C1 segment of cervical spinal cord (tissue), 14 donors: ENCODE measurements at places on chromosomes 16 and 17.

GRCh38 chr16:50425648-50426047 lies 56.9 kb upstream of the BRD7 start:
- DNase-seq: no peak

DNA sequence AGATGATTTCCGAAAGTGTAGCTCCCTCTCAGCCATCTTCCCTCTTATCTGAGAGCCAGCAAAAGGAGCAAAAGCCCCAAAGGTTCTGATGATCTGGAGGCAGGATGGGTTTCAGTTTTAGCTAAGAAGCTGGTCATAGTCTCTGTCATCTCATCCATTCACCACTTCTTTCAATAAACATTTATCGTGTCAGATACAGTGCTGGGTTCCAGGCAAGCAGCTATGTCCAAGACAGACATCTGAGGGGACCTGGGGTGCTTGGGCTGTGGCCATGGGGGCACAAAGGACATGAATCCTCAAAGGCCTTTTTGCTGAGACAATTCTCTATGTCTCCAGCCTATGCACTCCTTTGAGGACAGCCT lies 1.0 kb upstream of the ETV4 start:
- no peak for DNase-seq

DNA sequence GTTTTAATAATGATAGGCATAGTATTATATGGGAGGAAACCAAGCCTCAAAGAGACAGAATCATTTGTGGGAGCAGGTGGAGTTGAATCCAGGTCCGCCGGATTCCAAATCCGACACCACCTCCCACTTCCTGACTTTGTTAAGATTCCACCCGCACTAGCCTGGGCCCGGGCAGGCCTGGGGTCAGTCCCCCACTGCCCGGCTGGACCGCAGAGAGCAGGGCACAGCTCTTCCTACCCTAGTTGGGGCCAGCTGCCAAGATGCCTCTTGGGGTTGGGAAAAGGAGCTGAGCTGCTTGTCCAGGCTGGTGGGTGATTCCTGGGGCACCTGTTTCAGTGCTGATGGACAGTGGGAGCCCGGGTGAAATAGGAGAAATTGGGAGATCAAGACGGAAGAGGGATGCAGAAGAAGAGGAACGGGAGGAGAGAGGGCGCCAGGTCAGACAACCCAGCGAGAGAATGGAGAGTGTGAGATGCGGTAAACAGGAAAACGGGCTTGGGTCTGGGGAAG lies 53.9 kb downstream of the OR1D5 start:
- DNase-seq: no peak

GRCh38 chr16:27973678-27974077 lies 89.8 kb downstream of the GSG1L start:
- DNase-seq: no peak

GRCh38 chr17:50472286-50472685 lies 3.6 kb upstream of the CHAD start:
- DNase-seq: no peak

DNA sequence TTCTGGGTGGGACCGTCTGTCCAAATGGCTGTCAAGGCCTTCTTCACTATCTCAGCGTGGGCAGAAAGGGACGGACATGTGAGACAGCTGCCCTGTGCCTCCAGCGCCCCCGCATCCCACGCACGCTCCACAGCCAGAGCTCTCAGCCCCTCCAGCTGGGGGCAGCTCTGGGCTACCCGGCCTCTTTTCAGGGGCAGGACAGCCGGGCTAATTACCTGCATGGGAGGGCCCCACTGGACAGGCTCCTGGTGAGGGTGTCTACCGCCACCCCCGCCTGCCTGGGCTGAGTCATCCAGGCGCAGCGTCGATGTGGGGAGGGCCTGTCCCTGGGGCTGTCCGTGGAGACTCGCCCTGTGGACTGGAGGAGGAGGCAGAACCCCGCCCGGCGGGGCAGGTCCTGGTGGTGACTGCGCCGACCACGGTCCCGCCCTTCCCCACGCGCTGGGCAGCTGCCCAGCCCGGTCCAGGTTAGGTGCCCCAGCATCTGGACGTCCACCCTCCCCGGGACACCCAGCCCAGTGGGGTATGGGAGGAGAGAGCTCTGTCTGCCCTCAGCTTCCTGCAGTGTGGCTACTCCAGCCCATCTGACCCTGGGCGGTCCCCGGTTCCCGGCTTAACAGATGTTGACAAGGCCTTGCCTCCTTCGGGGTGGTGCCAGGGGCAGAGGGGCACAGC lies 5.9 kb upstream of the METRNL start:
- DNase-seq: no peak

DNA sequence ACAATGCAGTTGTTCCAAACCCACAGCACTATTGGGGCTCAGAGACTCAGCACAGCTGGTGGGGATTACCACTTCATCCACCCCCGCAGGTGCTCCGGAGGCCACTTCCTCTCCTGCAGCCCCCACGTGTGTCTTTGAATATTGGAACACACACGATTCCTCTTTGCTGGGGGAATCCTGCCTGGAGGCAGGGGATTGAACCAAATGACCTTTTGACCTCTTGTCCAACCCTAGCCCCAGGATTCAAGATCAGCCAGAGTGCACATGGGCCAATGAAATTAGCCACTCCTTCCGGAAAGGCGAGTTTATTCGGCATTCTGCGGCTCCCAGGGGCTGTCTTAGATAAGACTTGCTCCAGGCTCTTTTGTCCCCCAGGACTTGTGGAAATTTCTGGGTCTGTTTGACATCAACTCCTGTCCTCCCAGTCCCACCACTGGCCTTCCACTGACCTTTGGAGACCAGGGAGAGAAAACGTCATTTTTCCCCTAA lies 350.2 kb downstream of the FOXL1 start:
- DNase-seq: no peak

GRCh38 chr16:57510016-57510871 lies 24.0 kb upstream of the DOK4 start:
- no peak for DNase-seq

GRCh38 chr16:87074641-87075318 lies 242.4 kb downstream of the C16orf95 start:
- DNase-seq: no peak

DNA sequence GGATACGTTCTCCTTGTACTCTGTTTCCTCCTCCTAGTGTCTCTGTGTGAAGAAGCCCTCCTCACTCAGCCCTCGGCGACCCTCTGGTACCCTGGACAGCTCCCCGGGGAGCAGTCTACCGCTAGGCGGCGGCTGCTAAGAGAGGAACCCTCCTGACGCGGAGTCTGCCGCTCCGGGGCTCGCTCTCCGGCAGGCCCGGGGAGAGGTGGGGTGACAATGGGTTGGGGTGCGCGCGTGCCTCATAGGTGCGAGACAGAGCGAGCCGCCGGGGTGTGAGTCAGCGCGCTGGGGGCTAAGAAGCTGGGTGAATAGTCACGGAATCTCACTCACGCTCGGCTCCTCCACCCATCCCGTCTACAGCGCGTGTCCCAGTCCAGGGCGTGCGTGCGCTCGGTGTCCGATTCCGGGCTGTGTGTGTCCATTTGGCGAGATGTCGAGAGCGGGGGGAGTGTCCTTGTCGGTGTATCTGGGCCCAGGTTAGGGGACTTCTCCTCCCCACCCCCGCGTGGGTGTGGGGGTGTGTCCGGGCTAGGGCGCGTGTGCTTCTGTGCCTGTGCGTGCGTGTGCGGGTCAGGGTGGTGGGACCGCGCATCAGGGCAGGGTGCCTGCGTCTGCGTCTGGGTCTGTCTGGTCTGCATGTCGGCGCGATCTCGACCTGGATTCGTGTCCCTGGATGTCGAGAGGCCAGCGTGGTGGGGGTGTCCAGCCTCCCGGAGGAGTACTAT lies 577 bp upstream of the HS3ST2 start:
- DNase-seq: no peak

GRCh38 chr16:69703638-69704037 lies 22.7 kb downstream of the NQO1 start:
- no peak for DNase-seq

DNA sequence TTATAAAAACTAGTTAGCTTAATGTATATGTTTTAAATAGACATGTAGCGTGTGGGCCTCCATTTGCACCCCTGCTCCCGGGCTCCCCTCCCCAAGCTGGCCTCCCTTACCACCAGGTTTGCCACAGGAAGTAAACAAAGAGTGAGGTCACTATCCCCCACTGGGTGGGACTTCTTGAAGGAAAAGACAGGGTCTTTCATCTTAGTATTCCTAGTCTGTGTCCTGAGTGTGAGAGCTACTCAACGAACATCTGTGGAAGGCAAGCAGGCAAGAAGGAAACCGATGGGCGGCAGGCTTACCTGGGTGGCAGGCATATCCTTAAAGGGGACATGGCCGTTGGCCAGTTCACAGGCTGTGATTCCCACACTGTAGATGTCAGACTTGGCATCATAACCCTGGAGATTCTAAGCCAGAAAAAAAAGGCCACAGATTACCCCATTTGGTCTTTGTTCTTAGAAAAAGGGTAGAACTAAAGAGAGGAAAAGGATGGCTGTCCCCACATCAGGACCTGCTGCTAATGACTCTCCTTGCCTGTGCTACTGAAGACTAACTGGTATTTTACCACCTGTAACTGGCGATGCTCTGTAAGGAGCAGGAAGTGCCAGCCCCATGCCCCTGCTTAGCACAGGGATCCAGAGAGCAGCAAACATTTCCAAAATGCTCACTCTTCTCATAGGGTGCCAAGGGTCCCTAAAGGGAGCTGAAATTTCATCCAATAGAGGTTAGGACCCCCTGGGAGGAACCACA lies 6.6 kb upstream of the LIMD2 start:
- DNase-seq: no peak

GRCh38 chr17:45752246-45752645 lies 31.9 kb upstream of the CRHR1 start:
- DNase-seq: no peak

GRCh38 chr17:68352041-68352440 lies 60.7 kb downstream of the ARSG start:
- no peak for DNase-seq

DNA sequence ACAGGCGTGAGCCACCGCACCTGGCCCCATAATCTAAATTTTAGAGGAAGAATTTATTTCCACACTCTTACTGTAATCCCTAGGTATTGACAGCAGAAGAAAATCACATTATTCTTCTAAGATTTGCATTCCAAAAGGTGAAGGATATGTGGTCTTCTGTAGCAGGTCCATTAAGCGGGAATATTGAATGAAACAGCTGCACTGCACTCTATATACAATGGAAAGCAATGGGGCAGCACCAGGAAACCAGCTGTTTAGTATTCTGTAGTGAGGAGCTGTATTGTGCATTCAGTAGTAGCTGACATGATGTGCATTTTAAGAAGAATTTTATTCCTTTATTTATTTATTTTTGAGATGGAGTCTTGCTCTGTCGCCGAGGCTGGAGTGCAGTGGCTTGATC lies 49.6 kb downstream of the PSMD12 start:
- DNase-seq: no peak

DNA sequence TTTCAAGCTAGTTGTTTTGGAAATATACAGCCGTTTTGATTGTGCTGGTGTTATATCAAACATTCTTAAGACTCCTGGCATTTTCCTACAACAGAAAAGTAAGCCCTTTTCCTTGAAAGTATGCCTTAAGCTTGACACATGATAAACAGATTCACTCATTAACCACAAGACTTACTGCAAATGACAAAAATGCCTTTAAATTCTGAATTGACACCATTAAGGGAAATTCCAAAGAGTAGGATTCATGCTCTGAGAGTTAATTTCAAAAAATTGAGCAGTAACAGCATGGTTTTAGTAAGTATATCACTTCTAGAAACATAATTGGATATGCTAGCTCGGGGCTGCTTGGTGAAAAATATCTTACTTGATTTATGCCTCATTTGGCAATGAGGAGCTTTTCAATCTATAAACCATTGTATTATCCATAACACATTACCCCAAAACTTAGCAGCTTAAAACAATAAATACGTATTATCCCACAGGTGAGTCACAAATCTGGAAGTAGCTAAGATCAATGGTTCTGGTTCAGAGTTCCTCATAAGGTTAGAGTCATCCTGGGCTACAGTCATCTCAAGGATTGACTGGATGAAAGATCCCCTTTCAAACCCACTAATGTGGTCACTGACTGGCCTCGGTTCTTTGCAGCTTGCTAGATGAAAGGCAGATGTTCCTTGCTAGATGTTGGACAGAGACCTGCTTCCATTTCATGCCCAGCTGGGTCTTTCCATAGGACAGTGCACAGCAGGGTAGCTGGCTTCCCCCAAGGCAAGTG lies 8.2 kb upstream of the PHAF1 start:
- no peak for DNase-seq

GRCh38 chr16:84330685-84331050 lies 36.0 kb downstream of the WFDC1 start:
- no peak for DNase-seq

- no peak for DNase-seq
Measured at GRCh38 chr16:26087091-26087490, 395.3 kb downstream of the HS3ST4 start.

DNA sequence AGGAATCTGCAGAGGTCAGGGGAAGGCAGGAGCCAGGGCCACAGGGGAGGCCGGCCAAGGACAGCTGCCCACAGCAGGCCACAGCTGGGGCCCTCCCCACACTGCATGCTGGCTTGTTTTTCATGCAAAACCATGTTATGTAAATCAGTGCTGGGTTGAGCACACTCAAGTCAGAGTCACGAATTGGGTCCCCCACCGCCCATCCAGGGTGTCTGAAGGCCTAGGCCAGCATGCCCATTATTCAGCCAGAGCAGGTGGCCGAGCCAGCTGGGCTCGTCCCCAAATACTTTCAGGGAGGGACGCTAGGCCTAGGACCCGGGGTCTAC lies 51.2 kb upstream of the TOB1 start:
- no peak for DNase-seq

DNA sequence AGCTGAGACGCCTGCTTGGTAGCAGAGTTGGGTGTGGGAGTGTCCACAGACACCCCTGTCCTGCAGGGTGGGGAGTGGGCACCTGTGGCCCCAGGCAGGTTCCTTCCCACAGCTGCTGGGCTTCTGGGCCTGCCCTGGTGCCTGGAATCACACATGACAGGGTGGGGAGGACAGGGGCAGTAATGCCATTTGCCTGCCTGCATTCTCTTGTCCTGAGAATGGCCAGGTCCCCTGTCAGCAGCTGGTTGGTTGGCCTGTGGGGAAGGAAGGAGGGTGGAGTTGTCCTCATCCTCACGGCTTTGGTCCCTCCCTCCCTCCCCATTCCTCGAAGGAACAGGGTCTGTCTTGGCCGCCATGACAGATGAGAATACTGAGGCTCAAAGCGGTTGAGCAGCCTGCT lies 5.2 kb downstream of the PRSS53 start:
- DNase-seq: no peak

DNA sequence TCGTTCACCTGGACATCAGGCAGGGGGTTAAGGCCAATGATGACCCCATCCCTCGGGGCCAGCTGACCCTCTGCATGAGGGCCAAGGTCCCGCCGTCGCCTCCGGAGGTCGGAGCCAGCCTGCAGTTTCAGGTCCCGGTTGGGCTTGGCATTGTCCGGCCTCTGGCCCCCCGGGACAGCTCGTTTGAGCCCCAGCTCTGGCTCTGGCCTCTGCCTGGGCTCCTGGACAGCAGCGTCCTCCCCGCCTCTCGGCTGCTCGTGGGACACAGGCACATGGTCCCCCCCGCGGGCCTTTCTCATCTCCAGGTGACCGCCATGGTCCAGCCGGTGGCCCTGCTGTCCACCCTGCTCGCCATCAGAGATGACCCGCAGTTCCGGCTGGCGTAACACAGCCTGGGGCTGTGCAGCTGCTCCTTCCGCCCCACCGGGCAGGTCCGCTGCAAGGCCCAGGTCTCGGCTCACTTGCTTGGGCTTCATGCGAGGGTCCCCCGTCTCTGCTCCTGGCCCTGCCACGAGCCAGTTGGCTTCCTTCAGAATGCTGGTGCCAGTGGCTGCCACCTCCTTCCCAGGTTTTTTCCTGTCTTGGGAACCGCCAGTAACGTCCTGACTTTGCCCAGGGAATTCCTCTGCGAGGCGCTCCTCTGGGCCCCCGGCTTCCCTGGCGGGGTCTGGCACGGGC lies 6.7 kb downstream of the NDUFAF8 start:
- DNase-seq: no peak
